ENCODE measurements at places on chromosomes 1 and 21.

DNA sequence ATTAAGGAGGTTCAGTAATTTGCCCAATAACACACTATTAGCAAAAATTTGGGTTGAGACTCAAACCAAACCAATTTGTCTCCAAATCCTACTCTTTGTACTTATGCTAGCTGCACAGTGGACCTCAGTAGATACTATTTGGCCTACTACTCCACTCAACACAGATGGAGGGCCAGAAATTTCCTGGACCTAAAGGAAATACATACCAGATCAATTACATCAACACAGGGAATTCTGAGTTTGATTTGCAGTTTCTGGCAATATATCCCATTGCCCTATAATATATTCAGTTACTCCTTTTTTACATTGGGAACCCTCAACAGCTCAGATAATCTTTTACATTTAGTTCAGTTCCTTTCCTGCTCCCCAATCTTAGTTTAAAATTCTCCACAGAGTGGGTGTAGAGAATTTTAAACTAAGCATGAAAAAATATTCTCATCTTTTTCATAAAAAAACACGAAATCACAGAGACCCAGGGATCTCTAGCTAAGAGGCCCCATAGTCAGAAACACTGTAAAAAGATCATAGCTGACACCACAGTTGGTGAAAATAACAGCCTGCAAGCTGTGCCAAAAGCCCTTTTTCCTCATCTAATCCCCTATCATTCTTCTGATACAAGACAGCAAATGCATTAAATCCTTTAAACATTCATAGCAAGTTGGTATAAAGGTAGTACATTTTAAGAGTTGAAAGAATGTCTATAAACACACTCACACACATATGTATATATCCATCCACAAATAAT is 317.7 kb upstream of the ESRRG start:
- no peak for DNase-seq

DNA sequence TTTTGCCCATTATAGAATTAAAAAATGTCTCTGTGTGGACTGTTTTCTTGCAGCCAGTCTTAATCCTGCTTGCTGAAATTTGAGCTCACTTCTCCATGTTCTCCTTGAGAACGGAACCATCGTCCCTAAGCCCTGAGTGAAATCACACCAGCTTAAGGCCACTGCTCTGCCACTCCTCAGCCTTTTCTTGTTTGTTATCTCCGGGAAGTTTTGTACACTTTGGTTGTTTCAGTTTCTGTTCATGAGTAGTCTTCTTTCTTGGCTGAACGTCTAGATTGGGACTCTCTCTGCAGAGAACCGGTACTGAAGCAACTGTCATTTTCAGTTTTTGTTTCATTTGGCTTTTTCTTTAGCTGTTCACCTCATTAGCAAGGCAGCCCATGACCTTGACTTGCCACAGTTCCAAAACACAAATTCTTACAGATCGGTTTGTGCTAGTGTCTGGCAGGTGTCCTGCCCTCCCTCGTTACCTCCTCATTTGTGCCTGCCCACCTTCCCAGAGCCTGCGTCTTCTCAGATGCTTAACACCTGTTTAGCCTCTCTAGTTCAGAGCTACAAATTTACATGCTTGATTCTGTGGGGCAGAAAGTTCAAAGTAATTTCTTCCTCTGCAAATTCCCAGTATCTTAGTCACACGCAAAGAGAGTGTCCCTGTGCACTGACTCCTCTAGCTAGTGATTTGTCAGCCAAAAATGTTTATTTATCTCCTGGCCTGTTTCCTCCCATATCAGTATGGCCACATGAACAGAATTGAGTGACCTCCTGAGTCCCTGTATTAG is 12.4 kb downstream of the PSEN2 start:
- DNase-seq: no peak

DNA sequence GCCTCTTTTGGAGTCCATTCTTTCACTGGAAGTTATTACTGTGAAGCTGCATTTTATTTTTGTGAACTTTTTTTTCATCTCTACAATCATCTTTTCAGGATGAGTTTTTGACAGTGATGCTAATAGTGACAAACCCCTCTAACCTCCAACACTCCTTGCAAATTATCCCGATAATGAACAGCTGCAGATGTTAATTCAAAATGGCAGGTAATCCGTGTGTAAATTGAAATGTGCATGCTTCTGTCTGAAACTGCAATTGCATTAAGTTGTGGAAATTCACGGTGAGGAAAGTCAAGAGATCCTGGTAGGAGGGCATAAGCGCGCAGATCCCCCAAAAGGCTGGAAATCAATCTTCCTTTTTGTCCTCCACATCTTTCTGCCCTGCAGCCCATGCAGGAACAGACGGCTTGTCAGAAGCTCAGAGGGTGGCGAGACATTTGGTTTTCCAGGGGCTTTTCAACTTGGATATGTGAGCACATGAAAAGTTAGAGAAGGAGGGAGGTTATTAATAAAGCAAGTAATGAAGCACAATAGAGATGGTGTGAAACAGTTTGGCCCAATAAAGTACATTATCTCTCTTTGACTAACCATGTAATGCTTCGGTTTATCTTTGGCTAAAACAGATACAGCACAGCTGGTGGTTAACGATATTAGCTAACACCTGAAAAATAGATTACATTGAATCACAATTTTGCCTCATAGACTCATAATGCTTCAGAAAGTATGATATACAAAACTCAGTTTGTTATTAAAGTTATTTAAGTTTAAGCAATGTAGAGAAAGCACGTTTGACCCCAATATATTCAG is 143.5 kb upstream of the COA6 start:
- no peak for DNase-seq

- DNase-seq: no peak
Observed at GRCh38 chr1:213623064-213623581, 364.6 kb upstream of the PROX1 start.

GRCh38 chr1:32539584-32540571 is 651 bp downstream of the ZBTB8A start:
- no peak for DNase-seq

GRCh38 chr1:180269645-180270529 is 39.8 kb downstream of the LHX4 start:
- no peak for DNase-seq

DNA sequence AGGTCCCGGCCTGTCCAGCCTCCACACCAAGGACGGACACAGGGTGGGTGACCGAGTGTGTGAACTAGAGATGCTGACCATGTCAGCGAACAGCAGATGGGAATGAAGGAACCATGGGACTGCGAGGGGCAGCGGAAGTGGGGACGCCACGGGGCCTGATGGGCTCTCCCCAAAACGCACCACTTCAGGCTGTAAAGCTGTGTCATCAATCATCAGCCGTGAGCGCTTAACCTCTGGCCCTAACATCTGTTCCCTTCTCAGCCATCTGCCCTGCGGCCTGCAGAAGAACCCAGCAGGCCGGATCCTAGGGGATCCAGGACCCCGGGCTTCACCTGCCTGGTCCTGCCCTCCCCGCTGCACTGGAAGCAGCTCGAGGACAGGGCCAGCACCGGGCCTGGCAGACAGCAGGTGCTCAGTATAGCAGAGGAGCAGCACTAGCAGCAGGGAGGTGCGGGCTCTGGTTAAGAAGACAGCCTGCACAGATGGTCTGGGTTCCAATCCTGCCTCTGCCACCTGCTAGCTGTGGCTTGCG is 58.7 kb downstream of the DMRTB1 start:
- no peak for DNase-seq

DNA sequence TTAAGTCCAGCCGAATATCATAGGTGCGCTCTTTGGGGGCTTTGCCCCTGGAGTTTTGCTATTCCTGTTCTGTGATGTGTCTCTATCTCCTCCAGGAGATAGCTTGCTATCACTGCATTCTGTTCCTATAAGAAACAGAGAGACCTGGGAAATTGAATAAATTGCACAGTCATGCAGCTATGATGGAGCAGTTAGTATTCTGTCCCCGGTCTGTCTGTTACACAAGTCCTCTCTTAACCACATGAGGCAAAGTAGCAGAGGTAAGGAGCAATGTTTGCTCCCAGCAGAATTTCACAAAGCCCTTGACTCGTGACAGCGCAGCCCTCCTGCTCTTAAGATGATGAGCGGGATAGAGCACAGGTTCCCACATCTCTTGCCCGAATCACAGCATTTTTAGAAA is 63.9 kb upstream of the GRHL3 start:
- DNase-seq: no peak
